CD8-positive, alpha-beta memory T cell (primary cell): ENCODE measurements at places on chromosomes 16 and 17. TPM values are rescaled to one million over a fixed set of nuclear protein-coding genes. Genes with fewer than 3 reads are reported as not detected.

DNA sequence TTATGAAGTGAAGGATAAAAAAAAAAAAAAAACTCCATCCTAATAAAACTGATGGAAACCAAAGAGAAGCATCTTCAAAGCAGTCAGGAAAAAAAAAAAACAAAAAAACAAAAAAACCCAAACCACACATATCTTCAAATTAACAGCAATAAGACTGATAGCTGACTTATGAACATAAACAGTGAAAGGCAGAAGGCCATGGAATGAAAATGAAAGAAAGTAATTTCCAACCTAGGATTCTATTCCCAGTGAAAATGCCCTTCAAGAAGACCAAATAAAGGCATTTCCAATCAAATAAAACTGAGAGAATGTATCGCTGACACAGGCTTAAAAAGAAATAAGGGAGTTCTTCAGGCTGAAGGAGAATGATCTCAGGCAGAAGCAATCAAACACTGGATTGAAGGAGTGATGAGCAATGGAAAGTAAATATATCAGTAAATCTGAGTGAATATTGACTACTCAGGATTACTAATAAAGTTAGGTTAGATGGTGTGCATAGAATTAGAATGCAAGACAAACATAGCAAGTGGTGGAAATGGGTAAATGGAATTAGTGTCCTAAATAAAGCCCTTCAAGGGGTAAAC lies 92.1 kb downstream of the USP31 start:
- no peak for DNase-seq

DNA sequence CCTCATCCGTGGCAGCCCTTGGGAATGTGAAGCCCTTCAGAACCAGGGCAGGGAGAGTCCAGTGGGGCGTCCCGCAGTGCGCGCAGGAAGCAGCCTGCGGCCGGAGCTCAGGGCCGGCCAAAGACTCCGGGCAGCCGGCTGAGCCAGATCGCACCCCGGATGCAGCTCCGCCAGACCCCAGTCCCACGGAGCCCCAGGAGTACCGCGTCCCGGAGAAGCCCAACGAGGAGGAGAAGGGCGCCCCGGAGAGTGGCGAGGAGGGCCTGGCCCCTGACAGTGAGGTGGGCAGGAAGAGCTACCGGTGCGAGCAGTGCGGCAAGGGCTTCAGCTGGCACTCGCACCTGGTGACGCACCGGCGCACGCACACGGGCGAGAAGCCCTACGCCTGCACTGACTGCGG lies 6.9 kb downstream of the ZNF205 start:
- DNase-seq = no peak

GRCh38 chr17:48860034-48860433 lies 29.2 kb downstream of the CALCOCO2 start:
- DNase-seq = no peak

DNA sequence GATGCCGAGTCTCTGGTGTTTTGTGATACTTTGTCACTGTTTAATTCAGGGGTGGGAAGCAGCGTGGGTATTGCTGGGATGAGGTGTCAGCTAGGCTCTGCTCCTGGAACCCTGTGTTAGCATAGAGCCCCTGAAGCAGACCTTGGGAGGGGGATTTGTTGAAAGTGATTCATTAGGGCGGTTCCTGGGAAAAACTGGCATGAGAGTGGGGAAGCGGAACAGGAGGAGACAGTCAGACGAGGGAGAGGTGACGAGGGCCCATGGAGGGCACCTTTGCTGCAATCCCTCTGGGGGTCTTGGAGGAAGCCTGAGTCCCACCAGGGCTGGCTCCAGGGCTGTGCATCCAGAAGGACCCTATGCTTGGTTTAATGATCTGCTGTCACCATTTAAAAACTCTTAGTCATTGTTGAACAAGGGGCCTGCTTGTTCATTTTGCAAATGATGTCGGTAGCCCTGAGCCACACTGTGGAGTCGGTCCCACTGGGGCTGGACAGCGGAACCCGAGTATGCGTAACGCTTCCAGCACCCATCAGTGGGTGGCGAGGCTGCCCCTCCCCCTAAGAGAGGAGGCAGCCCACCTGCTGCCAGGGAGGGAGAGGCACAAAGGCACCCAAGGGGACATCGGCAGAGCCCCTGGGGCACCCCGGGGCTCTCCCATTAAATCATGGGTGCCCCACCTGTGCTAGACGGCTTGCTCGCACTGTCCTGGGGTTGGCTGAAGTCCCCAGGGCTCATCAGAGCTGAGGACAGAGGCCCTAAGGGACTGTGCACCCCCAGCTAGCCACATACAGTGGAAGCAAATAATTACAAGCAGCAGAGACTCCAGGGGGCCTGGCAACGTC lies 35.4 kb downstream of the WFDC1 start:
- no peak for DNase-seq

- peak; percentile 32 for DNase-seq
These were observed 1.6 kb downstream of the HOXB2 start for GRCh38 chr17:48543107-48543853.

GRCh38 chr17:41738077-41738800 lies 3.8 kb upstream of the HAP1 start:
- peak; percentile 64 for DNase-seq

DNA sequence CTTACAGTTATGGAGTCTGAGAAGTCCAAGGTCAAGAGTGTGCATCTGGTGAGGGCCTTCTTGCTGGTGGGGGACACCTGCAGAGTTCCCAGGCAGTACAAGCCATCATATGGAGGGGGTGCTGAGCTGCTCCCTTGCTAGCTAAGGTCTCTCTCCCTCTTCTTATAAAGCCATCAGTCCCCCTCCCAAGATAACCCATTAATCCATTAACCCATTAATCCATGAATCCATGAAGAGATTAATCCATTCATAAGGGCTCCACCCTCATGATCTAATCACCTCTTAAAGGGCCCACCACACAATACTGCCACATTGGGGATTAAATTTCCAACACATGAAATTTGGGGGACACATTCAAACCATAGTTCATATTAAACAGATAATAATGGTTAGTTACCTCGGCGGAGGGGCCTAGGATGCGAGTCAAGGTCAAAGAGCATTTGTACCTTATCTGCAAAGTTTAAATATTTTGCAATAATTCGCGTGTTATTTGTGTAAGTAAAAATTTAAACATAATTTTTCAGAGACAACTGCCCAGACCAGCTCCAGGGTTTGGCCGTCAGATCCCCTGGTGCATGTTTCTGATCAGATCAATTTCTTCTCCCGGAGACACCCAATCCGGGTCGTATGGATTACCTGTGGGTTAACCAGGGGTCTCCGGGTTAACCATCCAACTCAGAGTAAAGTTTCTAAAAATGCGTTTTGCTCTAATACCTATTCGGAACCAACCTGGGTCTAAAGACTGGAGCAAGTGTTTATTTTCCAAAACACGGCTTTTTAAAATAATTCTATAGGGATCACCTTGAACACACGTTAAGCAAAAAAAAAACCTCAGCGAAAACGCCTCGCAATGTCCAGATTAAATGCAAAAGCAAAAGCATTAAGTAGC lies 740 bp upstream of the POLR3E start:
- no peak for DNase-seq

- no peak for DNase-seq
These were observed 6.9 kb downstream of the CCNF start for GRCh38 chr16:2436110-2436509.

GRCh38 chr16:59192551-59193199 lies 458.6 kb upstream of the GOT2 start:
- DNase-seq = no peak

DNA sequence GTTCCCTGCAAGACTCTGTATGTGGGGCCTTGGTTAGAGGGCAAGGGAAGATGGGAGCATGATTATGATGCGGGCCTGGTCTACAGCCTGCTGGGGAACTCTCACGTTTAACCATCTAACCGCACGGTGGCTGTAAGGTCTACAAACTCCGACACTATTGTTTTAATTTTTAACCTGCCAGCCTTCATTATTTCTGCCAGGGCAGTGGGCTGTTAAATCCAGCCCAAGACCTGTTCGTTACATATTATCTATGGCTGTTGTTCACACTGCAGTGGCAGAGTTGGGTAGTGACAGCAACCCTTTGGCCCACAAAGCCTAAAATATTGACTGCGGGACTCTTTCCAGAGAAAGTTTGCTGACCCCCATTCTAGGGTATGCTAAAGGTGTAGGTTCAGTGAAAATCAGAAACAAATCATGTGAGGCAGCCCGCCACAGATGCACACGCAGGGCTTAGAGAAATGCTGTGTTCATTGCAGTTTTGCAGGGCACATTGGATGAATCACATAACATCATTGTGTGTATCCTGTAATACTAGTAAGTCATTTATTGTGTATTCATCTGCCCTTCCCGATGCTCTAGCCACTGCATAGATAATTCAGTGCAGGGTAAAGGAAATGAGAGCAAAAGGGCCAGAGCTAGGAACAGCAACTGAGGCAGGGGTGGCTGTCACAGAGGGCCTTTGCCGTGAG lies 14.3 kb downstream of the SNX29 start:
- no peak for DNase-seq

DNA sequence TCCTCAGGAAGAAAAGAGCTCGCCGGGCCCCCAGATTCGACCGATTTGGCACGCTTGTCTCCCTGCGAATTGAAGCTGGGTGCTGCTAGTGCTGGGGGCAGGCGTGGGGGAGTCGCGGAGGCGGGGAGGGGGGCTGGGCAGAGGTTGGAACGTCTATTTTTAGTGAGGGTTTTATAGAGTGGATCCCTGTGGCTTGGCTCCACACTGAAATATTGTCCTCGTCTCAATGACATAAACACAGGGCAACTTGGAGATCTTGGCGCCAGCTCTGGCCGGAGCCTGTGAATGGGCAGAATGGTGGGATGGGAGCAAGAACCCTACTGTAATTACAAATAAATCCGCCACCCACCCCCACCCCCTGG lies 15.7 kb upstream of the NOG start:
- DNase-seq = no peak

DNA sequence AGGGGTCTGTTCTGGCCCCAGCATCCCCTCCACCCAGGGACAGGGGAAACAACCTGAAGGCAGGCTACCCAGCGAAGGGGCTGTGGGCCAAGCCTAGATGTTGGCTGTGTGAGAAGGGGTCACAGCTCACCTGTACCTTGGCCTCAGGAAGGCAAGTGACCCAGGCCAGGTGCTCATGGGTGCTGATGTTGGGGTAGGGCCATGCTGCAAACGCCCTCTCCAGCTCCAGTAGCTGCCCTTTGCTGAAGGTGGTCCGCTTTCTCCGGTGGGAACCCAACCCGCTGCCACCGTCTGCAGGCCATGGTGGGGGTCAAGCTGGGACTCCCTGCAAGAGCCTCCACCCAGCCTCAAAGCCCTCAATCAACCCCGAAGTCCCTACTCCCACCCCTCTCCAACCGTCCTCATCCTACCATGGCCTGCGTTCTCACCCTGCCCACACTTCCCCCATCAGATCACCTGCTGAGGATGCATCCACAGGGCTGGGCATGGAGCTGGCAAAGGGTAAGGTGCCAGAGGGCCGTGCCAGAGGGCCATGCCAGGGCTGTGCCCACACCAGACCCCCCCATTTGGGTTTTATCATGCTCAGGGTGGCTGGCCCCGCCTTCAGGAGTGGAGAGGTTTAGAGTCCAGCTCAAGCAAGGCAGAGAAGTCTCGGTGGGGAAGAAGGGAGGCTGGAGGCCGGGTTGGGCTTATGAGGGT lies at the start of gene SEBOX:
Gene SEBOX (minus strand): TSS at position 535 of the 699 bp plus-strand sequence. CDS start 48 bp downstream, at position 487.
- no peak for DNase-seq

- DNase-seq = no peak
These were observed 143.4 kb upstream of the HS3ST2 start for GRCh38 chr16:22670551-22671041.

GRCh38 chr17:58007781-58008706 lies 998 bp upstream of the SRSF1 start:
- DNase-seq = no peak

- no peak for DNase-seq
These were observed 97.9 kb upstream of the CRHR1 start for GRCh38 chr17:45686250-45686649.

- no peak for DNase-seq
These were observed 38.9 kb upstream of the NDRG4 start for GRCh38 chr16:58461056-58461455.

- no peak for DNase-seq
These were observed 29.8 kb upstream of the SPPL2C start for GRCh38 chr17:45814622-45815606.

DNA sequence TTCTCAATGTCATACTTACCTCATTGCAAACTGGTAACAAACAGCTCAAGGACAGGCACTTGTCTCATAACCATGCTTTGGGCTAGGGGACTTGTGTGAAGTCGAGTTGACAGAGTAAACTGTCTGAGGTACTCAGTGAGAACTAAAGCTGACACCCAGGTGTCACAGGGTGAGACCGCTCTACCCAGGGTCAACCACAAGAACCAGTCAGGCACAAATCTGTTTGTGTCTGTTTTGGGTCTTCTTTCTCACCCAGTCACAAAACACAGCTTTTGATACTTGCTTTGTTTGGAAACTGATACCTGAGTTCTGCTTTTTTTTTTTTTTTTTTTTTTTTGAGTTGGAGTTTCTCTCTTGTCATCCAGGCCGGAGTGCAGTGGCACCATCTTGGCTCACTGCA lies 161.1 kb downstream of the STX8 start:
- DNase-seq = no peak

GRCh38 chr17:73650617-73651200 lies 6.5 kb upstream of the SDK2 start:
- no peak for DNase-seq

GRCh38 chr17:40483679-40484078 lies 17.7 kb downstream of the TNS4 start:
- DNase-seq = no peak

- no peak for DNase-seq
These were observed 2.0 kb downstream of the HBZ start for GRCh38 chr16:154217-155030.

DNA sequence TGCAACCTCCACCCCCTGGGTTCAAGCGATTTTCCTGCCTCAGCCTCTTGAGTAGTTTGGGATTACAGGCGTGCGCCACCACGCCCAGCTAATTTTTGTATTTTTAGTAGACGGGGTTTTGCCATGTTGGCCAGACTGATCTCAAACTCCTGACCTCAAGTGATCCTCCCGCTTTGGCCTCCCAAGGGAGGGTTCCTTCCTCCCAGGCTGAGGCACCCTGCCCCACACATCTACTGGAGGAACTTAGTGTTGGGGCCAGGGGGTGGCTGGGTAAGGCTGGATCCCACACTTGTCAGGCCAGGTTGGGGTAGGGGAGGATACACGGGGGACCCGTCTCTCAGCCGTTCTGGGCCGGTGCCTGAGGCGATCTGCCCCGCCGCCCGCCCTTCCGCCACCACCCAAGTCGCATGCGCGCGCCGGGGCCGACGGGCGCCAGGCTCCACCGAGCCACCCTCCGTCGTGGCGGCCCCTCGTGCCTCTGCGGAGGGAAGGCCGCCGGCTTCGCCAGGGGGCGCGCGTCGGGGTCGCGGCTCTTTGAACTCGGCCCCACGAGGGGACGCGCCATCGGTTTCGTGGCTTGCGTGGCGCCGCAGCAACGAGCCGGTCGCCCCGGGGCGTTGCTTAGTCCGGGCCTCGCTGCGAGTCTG lies 15.9 kb downstream of the GRB7 start:
- DNase-seq = no peak

PTGES3L gene
- not detected for polyA plus RNA-seq

WNT9B gene
- polyA plus RNA-seq = not detected

CETP gene
- not detected for polyA plus RNA-seq

KRT15 gene
- polyA plus RNA-seq = not detected

ALOX15 gene
- polyA plus RNA-seq = not detected

PITPNM3 gene
- polyA plus RNA-seq = not detected

CARD14 gene
- polyA plus RNA-seq = not detected

KRT20 gene
- not detected for polyA plus RNA-seq

KRT12 gene
- polyA plus RNA-seq = not detected

DPEP2 gene
- 34.0 TPM for polyA plus RNA-seq
